ENCODE measurements at places on chromosomes 13 and 19. TPM values are rescaled to one million over a fixed set of nuclear protein-coding genes. Genes with fewer than 3 reads are reported as not detected.

The DEDD2 gene
- 78.1 TPM for total RNA-seq

The CKM gene
- 0.27 TPM for total RNA-seq

- DNase-seq: no peak
Measured at GRCh38 chr13:22486490-22486889, 694.3 kb upstream of the SGCG start.

The SIGLEC14 gene
- 2.7 TPM for total RNA-seq

DNA sequence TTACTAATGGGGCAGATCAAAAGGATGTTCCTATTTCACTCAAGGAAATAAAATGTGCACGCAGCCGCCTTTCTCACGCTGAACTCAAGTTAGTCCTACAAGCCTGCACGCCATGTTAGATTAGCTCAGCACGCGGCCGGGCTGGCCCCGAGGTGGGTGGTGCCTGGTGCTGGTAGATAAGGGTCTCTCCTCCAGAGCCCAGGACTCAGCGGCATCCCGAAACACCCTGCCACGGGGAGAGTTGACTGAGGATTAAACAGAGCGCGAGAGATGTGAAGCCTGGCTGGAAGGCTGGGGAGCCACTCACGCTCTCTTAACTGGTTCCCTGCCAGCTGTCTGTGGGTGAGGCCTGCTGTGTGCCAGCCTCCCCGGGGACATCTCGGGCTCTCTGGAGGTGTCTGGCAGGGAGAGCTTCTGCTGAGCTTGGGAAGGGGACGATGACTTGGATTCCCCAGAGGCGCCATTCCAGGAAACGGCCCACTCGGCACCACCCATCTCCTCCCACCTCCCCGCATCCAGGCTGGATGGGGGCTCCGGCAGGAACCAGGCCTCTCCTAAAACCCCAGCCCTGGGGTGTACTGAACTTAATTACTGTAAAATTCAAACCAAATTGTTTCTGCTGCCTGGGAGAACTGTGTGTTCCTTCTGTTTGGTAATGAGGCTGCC lies 122.2 kb downstream of the KDM4B start:
- DNase-seq: peak; percentile 14

GRCh38 chr13:92951273-92951890 lies 275.2 kb upstream of the GPC6 start:
- DNase-seq: no peak

DNA sequence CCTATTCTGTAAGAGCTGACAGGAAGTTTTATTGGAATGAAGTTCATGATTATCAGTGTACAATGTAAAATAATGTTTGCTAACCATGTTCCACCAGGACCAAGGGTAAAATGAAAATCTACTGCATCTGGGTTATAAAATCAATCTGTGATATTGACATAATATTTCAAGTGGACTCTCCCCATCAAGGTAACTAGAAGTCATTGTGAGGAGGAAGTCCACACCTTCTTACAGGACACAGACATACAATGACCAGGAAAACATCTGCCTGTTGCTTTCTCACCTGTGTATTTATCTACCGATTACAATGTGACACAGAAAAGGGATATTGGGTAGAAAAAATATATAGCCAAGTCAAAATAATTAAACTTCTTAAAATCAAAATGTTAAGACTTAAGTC lies 140.7 kb upstream of the RFC3 start:
- DNase-seq: no peak

The DAND5 gene
- total RNA-seq: under 0.01 TPM

Measured in hematopoietic multipotent progenitor cell (in vitro differentiated cells).